ENCODE measurements at places on chromosomes 6 and 20.

DNA sequence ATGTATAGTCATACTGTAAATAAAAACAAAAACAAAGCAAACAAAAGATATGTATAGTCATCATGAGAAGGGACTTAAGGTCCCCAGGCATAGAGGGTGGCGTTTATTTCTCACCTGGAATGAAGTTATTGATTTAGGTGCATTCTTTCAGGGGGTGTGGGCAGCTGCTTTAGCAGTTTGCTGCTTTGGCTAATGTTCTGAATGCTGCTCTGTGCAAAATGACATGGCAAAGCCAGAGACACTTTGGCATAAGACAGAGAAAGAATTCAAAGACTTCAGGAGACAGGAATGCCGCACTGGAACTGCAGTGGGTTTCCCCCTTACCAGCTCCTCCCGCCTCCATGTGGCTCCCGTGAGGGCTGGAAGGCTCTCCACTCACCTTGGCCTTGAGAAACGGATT, 36.4 kb upstream of the NELFCD start:
- no peak for DNase-seq

DNA sequence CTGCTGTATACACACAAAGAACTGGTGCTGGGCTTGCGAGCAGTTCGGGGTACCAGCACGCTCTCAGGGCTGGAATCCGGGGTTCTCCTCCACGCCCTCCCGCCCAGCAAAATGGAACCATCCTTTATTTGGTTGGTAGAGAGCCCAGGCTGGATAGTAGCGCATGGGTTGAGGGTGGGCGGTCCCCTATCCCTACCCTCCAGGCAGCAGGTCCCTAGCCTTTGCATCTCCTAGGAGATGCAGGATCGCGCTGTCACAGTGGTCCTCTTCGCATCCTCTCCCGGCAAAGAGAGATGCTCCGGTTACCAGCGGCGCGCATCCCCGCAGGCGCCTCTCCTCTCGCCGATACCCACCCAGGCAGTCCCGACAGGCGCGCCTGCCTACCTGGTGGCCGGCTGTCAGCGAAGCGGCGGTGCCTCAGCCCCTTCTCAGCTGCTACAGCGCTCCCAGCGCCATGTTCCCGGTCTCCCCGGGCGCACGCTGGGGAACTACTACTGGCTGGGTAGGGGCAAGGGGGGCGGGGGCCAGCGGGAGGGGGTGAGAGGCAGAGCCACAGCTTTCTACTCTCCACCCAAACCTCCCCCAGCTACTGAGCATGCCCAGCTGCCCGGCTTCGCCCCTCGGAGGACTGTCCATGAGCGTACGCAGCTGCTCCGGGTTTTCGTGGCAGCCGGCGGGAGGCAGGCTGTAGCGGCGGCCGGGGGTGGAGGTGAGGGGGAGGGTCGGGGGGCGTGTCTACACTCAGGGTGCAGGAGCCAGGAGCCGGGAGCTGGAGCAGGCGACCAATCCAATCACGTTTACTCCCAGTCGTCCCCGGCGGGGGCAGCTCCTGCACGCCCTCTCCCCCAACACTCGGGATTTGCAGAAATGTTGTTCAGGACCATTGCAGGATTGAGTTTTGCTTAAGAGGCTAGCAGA, at the start of gene PAK5:
Gene PAK5, minus strand, starts transcription at position 699 of the 918 bp plus-strand sequence. CDS start 194,748 bp downstream, outside the sequence.
- DNase-seq: peak; percentile 27

- DNase-seq: peak; percentile 55
Observed at GRCh38 chr6:111361648-111362047, 121.4 kb downstream of the REV3L start.

GRCh38 chr6:170129691-170130171, 161.1 kb downstream of the DLL1 start:
- DNase-seq: no peak

DNA sequence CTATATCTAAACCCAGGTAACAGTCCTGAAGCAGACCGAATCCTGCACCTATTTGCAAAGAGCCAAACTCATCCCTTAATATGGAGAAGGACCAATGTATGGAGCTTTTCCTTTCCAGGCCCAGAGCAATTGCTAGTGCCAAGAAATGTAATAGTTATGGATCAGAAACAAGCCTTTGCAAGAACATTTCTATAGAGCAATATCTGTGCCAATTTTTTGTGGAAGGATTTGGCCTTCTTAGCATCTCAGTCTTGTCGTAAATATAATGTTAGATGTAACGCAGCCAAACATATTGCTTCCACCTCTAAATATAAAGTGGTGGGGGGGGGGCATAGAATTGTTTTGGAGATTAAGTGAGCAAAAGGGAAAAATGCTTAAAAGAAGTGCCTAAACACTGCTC, 2.7 kb downstream of the KIAA0408 start:
- no peak for DNase-seq
